ENCODE measurements at places on chromosomes 4 and X.

- DNase-seq, result no peak
Measured at GRCh38 chrX:2299871-2300270, 200.9 kb downstream of the DHRSX start.

DNA sequence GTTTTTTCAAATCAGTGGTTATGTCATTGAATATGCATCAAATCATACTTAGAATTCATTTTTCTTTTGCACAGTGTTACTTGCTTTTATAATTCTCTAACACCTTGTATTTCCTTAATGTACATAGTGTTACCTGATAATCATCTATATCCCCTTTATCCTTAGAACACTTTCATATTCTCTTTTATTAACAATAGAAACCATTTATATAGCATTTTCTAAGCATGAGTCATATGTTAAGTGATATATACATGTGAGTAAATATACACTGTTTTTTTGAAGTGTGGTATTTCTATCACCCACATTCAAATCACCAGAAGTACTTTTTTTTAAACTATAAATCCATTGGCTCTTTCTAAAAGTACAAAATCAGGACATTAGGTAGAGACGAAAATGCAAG, 15.3 kb downstream of the EPHA5 start:
- no peak for DNase-seq

DNA sequence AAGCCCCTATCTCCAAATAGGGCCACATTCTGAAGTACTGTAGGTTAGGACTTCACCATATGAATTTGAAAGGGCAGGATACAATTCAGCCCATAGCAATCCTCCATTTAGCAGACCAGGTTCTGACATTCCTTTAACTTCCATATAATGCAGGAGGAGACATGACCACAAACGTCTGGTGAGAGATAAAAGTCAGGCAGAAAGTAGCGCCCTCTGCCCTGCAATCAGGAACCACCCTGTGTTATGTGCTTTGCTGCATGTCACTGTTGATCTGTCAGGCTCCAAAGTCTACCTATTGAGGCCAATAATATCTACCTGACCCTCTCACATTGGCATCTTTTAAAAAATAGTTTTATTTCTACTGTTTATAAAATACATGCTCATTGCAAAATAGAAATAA, 30.2 kb upstream of the SEPSECS start:
- DNase-seq, result no peak

- no peak for DNase-seq
Measured at GRCh38 chr4:25821899-25822298, 40.9 kb downstream of the SEL1L3 start.

DNA sequence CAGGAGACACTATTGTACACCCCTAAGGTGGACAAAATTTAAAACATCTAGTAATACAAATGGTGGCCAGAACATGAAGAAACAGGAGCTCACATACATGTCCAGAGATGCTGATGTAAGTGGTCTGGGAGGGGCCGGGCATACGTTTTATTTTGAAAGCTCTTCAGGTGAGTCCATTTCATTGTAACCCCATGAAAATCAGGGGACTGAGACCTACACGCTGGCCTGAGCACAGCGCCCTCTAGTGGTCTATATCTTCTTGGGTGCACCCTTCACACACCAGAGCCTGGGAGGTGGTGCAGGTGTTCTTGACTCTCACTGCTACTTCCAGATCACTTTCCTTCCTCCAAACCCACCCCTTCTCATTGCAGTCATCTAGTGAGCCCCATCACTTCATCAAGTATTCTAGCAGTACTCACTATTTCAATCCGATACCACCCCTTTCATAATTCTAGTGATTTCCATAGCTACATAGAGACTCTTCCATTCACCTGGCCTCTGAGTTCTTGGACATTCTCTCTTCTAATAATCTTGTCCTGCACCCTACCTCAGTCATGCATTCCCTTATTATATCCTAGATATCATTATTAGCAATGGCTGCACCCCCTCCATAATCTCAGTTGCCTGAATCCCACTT, 4.3 kb upstream of the TLR6 start:
- no peak for DNase-seq

- no peak for DNase-seq
Measured at GRCh38 chr4:717601-718320, 12.1 kb downstream of the PCGF3 start.

GRCh38 chr4:83704786-83705185, 168.9 kb downstream of the GPAT3 start:
- no peak for DNase-seq

DNA sequence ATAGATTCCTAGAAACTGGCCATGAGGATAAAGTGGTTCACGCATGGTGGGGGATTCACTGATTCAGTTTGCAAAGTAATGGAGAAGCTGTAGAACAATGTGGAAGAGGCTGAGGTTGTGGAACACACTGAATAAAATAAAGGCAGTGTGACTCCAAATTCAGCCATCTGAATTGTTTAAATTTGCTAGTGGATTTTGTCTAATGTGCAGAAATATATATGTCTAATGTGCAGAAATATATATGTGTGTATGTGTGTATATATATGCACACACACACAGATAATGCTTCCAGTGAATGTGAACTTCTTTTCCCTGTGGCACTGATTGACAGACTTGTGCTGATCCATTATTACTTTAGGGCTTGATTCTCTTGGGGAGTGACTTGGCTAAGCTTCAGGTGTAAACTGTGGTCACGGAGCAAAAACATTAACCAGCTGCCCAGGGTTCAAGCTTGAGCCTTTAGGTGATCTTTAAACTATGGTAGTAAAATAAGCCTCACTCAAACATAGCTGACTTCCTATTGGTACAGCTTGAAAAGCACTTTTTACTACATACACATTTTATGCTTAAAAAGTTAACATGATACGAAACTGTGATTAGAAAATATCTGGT, 3.5 kb downstream of the STBD1 start:
- no peak for DNase-seq

GRCh38 chr4:177960566-177960965, 518.3 kb upstream of the AGA start:
- DNase-seq, result no peak

All from cerebellar nuclear complex (tissue), 1 donor.